ENCODE measurements at places on chromosomes 3 and 15.

DNA sequence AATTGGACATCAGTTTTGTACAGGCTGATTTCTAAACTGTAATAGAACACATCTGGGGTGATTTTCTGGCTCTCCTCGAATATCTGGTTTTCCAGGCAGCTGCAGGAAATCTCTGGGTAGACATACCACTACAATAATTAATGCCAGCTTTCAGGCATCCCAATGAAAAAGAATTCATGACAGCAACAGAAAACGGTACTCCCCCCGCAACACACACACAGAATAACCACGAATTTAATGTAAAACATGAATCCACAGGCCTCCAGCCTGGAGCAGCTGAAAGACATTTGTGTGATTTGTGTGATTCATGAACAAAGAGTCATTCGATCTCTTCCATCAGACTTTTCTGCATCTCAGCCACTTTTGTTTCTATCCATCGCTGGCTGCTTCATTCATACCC, 262.2 kb downstream of the MAGI1 start:
- no peak for DNase-seq

- DNase-seq = no peak
Observed at GRCh38 chr15:78866803-78867202, 5.9 kb upstream of the MORF4L1 start.

DNA sequence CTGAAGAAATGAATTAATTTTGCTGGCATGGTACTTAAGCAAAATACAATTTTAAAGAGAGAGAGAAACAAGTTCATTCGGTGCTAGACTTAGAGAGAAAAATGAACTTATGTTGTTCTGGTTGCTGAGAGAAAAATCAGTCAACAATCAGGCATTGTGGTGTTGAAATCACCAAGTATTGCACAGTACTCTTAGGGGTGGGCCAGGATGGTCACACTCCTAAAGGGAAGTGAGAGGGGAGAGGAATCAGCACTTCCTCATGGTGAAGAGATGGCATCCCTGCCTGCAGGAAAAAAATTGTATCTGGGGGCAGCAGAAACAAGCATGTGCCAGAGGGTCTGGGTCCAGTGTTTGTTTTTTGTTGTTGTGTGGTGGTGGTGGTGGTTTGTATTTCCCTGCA, 7.0 kb upstream of the DMXL2 start:
- DNase-seq = no peak

GRCh38 chr3:48985831-48986376, 4.1 kb upstream of the P4HTM start:
- DNase-seq = no peak

DNA sequence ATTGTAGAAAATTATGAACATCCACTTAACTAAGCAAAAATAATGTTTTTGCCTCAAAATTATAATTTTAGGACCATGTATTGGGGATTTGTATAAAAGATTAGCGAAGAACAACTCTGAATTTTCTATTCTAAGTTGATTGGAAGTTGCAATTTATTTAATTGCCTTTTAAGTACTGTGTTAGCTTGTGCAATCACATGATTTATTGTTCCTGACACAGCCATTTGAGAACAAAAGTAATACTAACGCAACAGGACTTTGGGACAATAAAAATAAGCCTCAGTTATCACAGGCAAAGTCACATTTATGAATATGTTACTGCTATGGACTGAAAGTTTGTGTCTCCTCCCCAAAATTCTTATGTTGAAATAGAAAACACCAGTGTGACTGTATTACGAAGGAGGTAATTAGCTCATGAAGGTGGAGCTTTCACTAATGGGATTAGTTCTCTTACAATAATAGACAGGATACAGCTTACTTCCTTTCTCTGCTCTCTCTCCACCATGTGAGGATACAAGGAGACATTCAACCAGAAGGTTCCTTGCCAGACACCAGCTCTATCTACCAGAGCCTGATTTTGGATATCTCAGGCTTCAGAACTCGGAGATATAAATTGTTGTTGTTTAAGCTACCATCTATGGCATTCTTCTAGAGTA, 745.9 kb downstream of the ZBBX start:
- no peak for DNase-seq

DNA sequence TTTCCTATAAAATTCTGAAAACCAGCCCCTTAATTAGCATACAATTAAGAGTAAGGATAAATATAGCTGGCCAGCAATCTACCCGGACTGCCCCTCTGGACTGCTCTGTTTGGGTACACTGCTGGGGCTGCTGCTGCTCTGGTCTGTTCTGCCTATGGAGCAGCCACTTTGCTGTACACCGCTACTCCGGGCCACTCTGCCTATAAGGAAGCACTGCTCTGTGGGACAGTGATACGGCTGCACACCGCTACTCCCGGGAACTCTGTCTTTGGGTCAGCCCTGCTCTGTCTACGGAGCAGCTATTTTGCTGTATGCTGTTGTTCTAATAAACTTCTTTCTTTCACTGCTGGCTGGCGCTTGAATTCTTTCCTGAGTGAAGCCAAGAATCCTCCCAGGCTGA, 316.5 kb upstream of the PLSCR5 start:
- no peak for DNase-seq

GRCh38 chr3:195555110-195555509, 12.0 kb upstream of the PPP1R2 start:
- DNase-seq = no peak

DNA sequence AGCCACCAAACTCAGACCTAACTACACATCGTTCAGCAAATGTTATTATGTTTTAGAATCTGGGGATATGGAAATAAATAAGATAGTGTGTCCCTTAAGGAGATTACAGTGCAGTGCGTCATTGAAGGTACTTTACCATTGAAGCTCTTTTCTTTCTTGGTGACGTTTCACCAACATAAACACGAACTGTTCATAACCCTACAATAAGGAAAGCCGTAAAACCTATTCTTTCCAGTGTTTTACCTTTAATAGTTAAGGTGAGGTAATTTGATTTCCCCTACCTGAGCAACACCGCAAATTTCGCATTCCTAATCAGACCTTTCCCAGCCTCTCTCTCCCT, 826 bp downstream of the CCDC66 start:
- DNase-seq = no peak
